ENCODE measurements at places on chromosomes 13 and 19.

DNA sequence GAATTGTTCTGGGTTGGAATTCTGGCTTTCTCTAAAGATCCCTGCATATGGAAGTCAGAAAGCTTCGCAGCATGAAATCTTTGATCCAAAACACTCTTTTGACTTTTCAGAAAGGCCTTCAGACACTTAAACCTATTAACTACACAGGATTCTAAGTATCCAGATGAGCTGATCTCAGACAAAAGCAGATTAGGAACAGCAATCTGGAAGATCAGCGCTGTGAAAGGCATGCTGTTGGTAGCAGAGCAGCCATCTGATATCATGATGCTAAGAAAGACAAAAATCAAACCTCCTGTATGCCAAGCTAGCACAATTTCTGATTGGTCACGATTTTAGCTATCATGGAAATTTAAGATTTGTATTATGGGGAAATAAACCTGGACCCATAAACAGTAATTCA lies 589.9 kb downstream of the GPC5 start:
- DNase-seq: no peak

- no peak for DNase-seq
Observed at GRCh38 chr19:37511821-37512220, 5.1 kb downstream of the ZNF793 start.

DNA sequence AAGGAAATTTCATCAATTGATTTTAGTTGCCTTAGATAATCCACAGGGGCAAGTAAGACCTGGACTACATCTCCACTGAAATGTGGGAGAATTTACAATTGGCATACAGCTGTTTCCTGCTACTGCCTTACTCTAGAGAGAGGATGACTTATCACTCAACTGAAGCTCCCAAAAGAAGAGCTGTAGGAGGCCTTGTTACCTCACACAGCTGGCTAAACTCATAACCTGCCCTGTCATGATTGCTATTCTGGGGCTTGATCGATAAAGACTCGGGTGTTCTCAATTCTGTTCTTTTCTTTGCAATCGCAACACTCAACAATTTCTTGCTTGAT lies 1396.4 kb downstream of the EFNB2 start:
- DNase-seq: no peak

DNA sequence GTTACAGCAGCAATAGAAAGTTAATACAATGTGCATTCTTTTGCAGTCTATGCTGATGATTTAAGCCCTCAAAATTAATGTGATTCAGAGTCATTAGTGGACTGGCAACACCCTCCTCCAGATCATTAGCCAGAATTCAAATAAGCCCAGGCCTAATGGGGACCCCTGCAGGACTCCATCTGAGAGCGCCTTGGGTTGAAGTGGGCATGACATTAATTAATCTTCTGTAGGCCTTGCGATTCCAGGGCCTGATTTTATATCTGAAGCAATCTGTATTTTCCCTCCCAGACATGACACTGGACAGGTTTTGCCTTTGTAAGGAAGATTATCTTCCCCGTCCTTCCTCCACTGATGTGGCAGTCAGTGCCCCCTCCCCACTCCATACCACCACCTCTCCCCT lies 442.9 kb downstream of the FOXO1 start:
- DNase-seq: no peak

- no peak for DNase-seq
Observed at GRCh38 chr19:48813123-48813913, 2.5 kb upstream of the BCAT2 start.

DNA sequence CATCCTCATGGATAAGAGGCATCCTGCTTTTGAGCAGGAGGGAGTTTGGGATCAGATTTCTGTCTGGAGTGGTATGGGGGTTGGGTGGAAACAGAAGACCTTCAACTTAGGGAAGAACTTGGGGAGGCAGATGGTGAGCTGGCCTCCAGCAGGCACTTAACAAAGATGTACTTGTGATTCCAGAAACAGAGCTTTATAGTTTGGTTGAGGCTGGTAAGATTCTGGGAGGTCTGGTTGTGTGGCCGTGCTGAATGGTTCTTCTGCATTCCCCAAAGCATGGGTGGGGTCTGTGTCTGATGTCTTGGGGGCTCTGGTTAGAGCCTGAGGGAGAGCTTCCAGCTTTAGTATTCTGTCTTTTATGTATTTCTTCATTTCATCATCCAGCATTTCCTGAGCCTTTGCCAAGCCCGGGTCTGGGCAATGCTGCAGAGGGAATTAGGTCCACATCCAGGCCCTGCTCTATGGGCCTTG lies 4.8 kb downstream of the MEGF8 start:
- DNase-seq: no peak

DNA sequence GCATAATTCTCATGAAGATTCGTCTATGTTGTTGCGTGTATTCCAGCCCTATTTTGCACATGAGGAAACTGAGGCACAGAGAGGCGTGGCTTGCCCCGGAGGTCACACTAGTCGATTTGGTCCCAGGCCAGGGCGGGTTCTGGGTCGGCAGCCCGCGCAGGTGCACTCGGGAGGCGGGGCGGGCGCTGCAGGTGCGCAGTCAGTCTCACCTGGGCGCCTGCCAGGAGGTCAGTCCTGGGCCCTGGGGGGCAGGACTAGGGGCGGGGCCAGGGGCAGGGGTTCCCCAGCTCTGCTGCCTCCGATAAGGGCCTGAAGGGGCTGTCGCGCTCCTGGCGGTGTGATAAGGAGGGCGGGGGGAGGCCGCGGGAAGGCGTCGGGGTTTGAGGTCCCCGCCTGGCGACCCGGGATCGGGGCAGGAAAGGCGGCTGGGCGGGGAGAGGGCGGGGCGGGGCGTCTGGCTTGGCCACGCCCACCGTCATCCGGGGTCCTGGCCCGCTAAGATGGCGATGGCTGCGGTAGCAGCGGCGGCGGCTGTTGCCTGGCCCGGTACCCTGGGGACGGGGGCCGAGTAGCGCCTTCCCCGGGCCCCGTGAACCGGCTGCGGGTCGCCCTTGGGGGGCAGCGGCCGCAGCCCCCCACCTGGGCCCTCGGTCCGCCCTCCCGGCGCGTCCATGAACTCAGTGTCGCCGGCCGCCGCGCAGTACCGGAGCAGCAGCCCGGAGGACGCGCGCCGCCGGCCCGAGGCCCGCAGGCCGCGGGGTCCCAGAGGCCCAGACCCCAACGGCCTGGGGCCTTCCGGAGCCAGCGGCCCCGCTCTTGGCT lies at the start of gene ATG4D:
Gene ATG4D (plus strand): TSS at position 485 of the 822 bp plus-strand sequence. CDS start 187 bp downstream, at position 672.
- DNase-seq: peak; percentile 91

GRCh38 chr13:22196777-22197176 lies 525.9 kb downstream of the FGF9 start:
- DNase-seq: no peak

DNA sequence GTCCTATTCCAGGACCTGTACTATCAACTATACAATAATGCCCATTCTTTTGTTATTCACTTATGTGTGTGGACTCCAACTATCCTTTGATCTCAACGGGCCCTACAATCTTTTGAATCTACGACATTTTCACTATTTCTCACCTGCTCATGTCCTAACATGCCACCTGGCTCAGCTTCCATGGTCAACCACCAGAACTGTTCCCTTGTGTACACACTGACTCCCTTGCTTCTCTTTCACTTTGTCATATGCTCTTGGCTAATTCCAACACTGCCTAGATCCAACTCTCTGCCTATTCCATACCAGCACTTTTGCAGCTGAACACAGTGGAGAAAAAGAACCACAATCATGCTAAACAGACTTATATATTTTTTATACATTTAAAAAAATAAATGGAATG lies 53.1 kb downstream of the MICU2 start:
- no peak for DNase-seq

GRCh38 chr19:19179548-19180441 lies 9.7 kb upstream of the MEF2B start:
- DNase-seq: no peak

DNA sequence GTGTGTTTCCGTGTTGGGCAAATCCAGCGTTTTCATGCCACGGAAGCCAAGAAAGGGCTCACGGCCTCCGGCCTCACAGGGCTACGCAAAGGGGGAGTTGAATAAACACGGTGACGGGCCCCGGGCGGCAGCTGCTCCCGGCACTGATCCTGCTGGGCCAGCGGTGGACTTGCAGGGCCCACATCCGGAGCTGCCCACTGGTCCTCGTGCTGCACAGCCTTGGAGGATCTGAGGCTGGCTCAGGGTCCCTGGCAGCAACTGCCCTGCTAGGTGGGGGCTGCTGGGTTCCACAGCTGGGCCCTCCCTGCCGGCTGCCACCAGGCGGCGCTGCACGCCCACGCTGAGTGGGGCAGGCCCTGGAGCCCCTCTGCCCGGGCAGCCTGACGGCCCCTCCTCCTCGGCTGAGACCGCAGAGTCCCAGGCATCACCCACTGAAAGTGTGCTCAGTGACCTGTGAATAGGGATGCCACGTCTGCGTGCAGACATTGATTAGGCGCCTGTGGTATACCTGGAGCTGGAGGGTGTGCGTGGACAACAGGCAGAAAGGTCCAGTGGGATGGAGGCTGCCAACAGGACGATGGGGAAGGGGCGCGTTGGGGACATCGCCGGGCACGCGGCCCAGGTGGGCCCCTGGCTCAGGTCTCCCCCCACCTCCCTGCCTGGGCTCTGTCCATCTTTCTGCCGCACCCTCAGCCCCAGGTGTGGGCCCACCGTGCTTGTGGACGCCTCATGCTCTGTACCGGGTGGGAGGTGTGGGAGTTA lies 5.3 kb upstream of the HCN2 start:
- peak; percentile 83 for DNase-seq

- DNase-seq: no peak
Observed at GRCh38 chr19:46890423-46891170, 29.8 kb downstream of the ARHGAP35 start.

- DNase-seq: no peak
Observed at GRCh38 chr13:92054389-92054788, 656.0 kb downstream of the GPC5 start.

GRCh38 chr19:33416307-33417215 lies 43.1 kb downstream of the CEBPG start:
- DNase-seq: peak; percentile 47

DNA sequence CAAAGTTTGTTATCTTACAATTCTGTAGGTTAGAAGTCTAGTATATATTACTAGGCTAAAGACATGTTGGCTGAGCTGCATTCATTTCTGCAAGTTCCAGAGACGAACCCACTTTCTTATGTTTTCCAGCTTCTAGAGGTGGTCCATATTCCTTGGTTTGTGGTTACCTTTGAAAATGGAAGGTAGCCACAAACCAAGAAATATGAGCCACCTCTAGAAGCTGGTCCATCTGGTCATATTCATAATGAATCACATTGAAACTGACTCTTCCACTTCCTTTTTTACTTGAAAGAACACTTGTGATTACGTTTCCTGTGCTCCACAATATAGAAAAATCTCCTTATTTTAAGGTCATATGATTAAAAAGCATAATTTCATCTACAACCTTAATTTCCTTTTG lies 943.0 kb upstream of the PCDH9 start:
- no peak for DNase-seq

GRCh38 chr13:20363172-20363571 lies 131.1 kb upstream of the GJB6 start:
- DNase-seq: peak; percentile 6

DNA sequence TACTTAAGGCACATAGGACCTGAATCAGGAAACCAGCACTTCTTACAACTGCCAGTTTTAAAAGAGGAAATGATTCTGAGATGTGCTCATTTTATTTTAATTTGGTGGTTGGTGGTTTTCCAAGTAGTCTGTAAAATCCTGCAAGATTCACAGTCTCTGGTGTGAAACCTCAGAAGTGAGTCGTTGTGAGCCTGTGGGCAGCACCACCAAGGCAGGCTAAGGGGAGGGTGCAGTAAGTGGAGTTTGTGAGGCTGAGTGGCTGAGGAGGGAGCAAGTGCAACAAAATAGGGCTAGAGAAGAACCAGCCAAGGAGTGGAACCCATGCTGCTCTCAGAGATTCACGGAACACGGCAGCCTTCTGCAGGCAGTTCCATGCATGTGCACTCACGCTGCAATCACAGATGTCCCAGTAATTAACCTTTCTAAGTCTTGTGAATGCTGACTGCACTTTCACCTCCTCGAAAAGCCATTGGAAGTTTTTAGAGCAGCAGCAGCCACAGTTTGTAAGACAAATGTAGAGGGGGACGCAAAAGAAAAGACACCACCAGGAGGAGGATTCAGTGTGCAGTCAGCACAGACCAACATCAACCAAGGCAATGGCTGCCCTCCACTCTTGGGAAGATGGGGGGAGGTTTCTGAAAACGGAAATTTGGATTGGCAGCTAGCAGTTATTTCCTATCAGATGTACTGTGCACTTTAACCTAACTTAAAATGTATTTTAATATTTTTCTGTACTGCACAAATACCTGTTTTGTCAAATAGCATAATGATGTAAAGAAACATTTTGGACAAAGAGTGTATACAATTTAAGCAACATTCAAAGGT lies 44.9 kb downstream of the ESD start:
- DNase-seq: peak; percentile 62

GRCh38 chr13:46580362-46580839 lies 27.4 kb downstream of the LRCH1 start:
- no peak for DNase-seq

DNA sequence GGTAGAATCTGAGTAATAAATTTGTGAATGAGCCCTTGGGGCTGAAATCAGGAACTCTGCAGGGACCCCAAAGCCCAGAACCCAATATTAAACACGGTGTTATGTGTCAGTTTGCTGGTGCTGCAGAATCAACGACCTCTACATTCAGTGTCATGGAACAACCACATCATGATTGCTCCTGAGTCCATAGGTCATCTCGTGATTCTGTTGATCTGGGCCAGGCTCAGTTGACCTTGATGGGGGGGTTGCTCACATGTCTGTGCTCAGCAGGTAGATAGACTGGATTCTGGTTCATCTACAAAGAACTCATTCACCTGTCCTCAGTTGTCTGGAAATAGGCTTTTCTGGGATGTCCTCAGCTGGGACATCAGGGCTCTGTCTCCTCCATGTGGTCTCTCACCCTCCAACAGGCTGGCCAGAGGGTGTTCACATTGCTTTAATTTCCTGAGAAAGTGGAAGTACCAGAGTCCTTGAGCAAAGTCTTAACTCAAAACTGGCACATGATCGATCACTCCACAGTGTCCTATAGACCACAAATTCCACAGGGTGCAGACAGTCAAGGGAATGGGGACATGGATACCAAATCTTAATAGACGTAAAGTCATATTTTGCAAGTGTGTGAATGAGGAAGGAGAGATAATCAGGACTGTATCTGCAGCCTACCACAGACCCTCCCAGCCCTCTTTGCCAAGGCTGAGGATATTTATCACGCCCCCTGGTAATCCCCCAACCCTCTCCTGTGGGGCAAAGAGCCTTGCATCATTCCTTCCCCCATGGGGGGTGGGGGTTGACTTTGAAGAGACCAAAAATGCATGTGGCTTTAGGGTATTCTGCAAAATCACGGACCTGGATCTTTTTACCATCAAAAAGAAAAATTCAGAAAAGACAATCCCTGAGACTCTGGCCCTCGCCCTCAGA lies 39.3 kb upstream of the IGFL1 start:
- DNase-seq: no peak

GRCh38 chr13:102869948-102870676 lies 24.3 kb downstream of the ERCC5 start:
- no peak for DNase-seq

GRCh38 chr13:50358231-50359040 lies 343.2 kb downstream of the KCNRG start:
- DNase-seq: no peak

Measured in natural killer cell (primary cell).